ENCODE measurements at places on chromosomes 1 and 21.
A peak's percentile ranks its signal among the peaks of the same experiment; 100 is the strongest.

GRCh38 chr1:35797380-35797779, 10.4 kb upstream of the AGO4 start:
- DNase-seq: no peak

DNA sequence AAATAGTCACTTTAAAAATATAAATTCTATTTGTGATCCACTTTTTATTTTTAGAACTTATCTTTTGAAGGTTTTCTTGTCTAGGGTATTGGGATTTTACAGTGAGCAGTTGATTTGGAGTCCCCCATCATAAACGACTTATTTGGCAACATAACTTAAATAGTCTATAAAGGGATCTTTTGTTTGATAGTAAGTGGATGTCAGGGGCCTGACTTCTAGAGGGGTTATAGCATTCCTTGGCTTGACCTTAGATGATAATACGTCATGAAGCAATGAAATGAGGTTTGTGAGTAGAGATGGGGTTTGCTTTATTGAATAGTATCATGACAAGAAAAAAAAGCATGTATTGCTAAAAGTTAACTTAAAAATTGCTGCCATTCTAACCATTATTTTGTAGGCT, 17.8 kb downstream of the VPS45 start:
- no peak for DNase-seq

GRCh38 chr21:39388038-39388810, 39.3 kb upstream of the HMGN1 start:
- peak; percentile 95 for DNase-seq

DNA sequence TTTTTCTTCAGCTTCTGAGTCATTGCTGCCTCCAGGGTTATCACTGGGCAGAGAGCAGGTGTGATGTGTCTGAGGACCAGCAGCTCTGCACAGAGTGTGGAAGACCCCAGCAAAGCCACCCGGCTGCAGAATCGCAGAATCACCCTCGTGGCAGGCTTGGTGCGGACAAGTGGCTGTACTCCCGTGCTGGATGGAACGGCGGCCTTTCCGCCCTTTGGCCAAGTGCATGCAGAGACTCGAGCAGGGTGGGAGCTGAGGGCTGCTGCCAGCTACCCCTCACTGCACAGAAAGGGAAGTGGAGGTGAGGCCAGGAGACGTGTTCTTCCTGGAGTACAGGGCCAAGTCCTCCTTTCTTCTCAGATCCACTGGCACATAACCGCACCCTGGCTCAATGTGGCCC, 162.5 kb downstream of the PCBP3 start:
- DNase-seq: no peak

DNA sequence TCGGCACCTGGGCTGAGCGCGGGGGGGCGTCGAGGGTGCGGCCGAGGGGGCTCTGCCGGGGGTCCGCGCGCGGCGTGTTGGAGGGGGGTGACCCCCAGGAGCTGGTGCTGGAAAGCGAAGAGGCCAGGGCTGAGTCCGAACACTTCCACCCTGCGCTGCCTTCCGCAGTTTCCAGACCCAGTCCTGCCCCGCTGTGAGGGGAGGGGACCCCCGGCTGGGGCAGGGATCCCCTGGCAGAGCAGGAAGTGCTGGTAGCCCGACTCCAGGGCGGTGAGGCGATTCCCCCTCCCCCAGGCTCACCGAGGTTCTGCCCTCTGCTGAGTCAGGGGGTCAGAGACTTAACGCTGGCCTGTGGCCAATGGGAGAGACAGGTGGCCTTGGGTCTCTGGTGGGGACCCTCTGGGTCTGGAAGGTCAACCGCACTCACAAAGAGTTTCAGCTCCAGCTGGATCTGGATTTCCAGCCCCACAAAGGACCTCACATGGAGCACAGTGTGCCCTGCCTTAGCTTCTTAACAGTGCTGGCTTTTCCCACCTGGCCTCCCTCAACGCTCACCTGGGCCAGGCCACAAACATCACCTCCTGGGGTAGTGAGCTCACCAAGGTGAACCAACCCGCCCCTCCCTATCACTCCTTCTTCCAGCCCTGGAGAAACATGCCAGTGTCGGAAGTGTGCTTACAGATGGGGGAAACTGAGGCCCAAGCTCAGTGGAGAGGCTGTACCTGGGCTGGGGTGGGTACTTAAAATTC, 39.8 kb upstream of the SYNC start:
- peak; percentile 87 for DNase-seq

DNA sequence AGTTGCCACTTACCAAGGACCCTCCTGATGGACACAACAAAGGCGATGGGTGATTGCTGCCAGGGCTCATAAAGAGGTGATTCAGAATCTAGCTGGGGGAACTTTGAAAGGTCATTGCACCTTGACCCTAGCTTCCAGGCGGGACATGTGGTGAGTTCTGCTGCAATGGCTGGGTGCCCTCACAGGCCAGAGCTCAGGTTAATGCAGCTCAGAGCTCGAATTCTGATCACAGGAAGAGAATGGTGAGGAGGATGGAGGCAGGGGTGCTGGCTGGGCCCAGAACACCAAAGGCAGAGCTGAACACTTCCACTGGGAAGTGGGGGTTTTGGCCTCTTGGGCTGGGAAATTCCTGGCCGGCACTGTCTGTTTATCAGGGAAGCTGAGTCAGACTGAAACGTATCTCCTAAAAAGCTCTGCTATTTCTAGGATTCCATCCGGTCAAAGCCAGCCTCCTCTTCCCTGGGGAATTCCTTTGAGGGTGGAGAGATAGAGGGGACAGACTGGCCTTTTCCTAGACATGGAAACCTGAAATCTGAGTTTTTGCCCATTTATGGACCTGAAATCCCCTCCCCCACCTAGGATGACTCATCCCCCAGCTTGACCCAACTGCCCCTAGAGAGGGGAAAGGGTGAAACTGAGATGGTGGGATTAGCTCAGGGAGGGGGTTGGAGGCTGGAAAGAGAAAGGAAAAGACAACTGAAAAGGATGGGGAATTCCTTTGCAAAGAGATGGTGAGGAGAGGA, 27.2 kb downstream of the NUAK2 start:
- DNase-seq: peak; percentile 84

GRCh38 chr1:6503884-6504602, 12.6 kb upstream of the PLEKHG5 start:
- peak; percentile 64 for DNase-seq

DNA sequence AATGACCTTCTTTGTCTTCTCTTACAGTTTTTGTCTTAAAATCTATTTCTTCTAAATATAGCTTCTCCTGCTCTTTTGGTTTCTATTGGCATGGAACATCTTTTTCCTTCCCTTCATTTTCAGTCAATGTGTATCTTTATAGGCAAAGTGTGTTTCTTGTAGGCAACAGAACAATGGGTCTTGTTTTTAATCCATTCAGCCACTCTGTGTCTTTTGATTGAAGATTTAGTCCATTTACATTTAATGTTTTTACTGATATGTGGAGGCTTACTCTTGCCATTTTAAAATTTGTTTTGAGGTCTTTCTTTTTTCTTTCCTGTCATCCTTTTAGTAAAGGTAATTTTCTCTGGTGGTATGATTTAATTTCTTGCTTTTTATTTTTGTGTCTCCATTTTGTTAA, 271.2 kb upstream of the ZP4 start:
- no peak for DNase-seq

DNA sequence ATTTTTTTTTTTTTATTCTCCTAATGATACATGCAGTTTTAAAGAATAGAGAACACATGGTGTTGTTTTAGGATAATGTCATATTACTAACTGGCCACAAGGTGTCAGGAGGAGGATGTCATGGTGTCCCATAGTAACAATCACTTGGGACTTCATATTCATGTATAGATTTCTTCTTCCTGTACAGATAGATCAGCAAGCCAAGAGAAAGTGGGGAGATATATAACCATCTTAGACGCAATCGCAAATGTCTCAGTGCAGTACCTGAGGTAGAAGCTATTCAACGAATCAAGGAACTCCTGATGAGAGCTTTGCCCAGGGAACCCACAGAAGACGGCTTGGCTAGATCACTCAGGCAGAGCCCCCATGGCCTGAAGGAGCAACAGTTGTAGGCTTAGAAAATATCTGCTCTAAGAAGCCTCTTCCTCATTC, 12.3 kb downstream of the OR2T11 start:
- DNase-seq: peak; percentile 9

- DNase-seq: no peak
Observed at GRCh38 chr1:17559615-17560419, 20.3 kb downstream of the ARHGEF10L start.

- DNase-seq: no peak
Observed at GRCh38 chr1:240528591-240528990, 83.4 kb downstream of the GREM2 start.
